Activated CD4-positive, alpha-beta T cell treated with anti-CD3 and anti-CD28 coated beads, Interleukin-2, amount 10 ng/mL, durations not matched to agents 7 days and 5 days (primary cell): ENCODE measurements at places on chromosomes 13 and 19.

GRCh38 chr19:3463714-3464586, 16.4 kb downstream of the SMIM24 start:
- DNase-seq = no peak

DNA sequence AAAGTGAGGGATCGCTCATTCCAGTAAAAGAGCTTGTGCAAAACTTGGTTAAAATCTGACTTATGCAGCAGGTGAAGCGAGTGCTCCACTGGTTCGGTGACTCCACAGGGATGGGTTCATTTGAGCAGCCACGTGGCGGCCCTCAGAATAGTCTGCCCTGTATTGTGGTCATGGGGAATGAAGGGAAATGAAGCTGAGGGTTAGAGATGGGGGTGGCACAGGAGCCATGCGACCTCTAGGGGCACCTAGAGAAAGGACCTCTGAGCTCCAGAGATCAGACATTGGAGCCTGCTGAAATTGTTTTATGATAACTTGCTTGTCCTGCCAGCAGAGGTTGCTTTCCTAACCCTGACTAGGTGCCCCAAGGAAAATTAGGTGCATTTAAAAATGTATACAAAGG, 26.6 kb downstream of the CBY2 start:
- DNase-seq = no peak

- no peak for DNase-seq
These were observed 43.6 kb downstream of the RUBCNL start for GRCh38 chr13:46343279-46343994.

DNA sequence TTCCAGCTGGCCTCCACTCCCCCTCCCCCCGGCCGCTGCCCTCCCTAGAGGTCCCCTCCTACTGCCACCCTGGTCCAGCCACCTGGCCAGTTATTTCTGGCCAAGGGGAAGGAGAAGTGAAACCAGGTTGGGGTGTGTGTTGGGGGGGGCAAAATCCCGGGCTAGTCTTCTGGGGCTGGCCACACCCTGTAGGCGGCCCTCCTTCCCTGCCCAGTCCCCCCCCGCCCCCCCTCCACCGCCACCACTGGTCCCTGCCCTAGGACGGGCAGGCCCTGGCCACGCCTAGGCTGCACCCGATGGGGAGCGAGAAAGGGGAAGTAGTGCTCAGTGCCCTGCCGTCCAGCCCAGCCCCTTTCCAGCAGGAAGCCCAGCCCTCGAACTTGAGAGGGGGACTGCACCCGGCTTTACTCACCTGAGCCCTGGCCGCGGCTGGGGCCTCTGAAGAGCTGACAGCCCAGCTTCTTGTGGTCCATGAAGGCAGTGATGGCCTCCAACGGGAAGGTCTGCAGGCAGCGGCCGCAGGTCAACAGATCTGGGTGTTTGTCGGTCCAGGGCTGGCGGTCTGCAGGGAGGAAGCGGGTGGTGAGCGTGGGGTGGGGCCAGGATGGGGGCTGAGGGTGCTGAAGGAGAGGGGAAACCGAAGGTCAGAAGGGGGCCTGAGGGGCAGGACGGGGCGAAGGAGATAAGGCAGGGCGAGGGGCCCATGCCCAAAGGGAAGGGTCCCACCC, 813 bp downstream of the ZNF296 start:
- peak; percentile 57 for DNase-seq

DNA sequence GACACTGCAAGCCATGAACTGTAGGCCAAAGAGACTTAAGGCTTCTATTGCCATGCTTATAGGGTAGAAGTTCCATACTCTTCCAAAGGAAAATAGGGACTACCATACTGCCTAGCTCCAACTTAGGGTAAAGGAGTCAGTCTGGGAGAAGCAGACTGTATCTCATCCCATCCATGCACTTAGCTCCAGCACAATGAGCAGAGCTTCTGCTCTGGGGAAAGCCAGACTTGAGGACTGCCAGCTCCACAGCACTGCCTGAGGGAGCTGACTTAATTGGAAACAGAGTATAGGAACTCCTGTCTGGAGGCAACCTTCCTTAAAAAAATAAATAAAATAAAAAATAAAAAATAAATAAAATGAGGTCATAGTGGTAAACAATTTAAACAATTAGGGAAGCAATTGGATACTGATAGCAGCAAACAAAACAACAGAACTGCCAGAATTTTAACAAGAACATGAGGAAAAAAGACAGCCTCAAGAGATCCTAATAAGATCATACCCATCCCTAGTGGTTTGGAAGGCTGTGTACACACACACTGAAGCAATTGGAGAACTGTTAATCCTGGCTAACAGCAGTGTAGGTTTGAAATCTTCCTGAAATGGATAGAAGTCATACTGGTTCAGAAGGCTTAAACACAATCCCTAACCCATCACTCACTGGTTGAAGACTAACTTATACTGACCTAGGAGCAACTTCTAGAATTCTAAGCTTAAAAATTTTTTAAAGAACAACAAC, 550.1 kb downstream of the TBC1D4 start:
- no peak for DNase-seq

DNA sequence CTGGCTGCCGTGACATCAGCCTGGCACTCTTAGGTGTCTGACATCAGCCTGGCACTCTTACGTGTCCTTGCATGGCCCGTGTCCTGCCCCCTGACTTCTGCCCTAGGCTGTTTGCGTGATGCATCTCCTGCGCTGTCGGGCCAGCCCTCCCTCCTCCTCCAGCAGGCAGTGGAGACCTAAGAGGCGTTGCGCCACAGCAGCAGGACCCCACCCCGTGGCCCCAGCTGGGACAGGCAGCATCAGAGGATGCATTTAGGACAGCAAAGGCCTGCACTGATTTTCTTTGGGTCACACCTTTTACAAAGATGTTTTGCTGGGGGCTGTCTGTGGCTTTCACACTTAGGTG, 65.3 kb downstream of the GPR12 start:
- DNase-seq = no peak

DNA sequence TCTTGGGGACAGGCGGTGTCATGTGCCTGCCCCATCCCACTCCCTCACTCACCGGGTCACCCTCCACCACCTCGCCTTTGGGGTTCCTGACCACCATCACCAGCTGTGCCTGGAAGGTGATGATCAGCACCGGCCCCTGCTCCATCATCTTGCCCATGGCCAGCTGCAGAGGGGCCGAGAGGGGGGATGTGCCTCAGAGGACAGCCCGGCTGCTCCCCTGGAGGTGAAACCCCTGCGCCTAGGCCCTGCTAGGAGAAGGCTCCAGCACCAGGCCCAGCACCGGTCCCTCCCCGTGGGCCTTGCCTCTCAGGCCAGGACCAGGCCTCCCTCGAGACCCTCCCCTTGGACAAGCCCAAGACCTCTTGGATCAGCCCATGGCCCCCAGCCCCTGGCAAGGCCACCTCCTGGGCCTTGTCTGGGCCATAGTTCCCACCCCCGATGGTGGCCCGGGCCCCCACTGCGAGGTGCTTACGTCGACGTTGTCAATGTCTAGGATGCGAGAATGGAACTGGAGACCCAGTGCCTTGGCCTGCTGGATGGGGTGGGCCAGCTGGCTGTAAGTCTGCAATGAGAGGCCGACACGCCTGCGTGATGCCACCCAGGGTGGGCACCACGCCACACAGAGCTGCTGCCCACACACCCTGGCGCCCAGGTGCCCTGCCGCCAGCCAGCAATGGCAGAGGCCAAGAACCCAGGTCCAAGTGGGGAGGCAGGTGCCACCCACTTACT, 1.8 kb upstream of the CTXN1 start:
- no peak for DNase-seq

GRCh38 chr13:99310382-99311031, 3.3 kb upstream of the GPR183 start:
- no peak for DNase-seq

DNA sequence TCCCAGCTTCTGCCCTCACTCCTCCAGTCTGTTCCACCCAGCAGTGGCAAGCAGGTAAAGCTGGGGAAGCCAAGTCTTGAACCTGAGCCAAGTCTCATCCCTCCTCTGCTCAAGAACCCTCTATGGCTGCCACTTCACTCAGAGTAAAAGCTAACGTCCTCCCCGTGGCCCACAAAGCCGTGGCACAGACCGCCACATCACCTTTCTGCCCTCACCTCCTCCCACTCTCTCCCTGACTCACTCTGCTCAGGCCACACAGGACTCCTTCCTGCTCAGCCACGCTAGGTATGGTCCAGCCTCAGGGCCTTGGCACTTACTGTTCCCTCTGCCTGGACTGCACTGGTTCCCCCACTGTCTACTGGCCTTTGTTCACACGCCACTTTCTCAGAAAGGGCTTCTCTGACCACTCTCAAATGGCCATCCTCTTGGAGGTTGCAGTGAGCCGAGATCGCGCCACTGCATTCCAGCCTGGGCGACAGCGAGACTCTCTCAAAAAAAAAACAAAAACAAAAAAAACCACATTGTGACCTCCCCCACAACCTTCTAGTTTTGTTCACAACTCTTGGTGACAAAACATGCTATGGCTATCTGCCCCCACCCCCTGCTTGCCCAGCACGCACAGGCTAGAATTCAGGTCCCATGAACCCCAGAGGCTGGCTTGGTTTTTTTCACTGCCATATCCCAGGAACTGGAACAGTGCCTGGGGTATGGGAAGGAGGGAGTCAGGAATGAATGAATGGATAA, 15.8 kb downstream of the NDUFB7 start:
- DNase-seq = no peak

GRCh38 chr13:23655321-23655720, 85.1 kb downstream of the TNFRSF19 start:
- no peak for DNase-seq

- DNase-seq = no peak
These were observed 6.4 kb downstream of the CYP4F2 start for GRCh38 chr19:15891434-15891833.

GRCh38 chr19:51103926-51104341, 4.3 kb downstream of the CTU1 start:
- no peak for DNase-seq

GRCh38 chr13:109755997-109756396, 30.4 kb downstream of the IRS2 start:
- no peak for DNase-seq

- peak; percentile 91 for DNase-seq
These were observed 10.8 kb downstream of the FOSB start for GRCh38 chr19:45478454-45479238.

DNA sequence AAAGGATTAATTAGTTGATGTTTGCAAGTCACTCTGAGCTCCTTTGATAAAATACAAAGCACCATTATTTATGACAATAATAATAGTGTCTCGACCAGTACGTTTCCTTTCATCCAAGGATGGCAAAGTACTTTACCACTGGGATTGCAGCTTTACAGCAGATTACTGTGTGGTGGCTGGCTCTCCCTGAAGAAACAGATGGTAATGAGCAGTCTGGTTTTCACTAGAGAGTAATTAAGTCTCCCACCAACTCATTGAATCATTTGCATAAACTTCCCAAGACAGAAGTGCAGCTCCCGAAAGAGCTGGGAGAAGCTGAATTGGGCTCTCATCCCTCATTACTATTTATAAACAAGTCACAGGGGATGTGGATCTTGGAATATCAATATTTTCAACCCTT, 48.7 kb downstream of the KLF5 start:
- no peak for DNase-seq

- DNase-seq = no peak
These were observed 125.7 kb downstream of the CRYL1 start for GRCh38 chr13:20399961-20400360.

- DNase-seq = no peak
These were observed 87.3 kb upstream of the FBXL3 start for GRCh38 chr13:77114271-77114670.

GRCh38 chr13:46150134-46150693, 31.8 kb downstream of the LCP1 start:
- no peak for DNase-seq

DNA sequence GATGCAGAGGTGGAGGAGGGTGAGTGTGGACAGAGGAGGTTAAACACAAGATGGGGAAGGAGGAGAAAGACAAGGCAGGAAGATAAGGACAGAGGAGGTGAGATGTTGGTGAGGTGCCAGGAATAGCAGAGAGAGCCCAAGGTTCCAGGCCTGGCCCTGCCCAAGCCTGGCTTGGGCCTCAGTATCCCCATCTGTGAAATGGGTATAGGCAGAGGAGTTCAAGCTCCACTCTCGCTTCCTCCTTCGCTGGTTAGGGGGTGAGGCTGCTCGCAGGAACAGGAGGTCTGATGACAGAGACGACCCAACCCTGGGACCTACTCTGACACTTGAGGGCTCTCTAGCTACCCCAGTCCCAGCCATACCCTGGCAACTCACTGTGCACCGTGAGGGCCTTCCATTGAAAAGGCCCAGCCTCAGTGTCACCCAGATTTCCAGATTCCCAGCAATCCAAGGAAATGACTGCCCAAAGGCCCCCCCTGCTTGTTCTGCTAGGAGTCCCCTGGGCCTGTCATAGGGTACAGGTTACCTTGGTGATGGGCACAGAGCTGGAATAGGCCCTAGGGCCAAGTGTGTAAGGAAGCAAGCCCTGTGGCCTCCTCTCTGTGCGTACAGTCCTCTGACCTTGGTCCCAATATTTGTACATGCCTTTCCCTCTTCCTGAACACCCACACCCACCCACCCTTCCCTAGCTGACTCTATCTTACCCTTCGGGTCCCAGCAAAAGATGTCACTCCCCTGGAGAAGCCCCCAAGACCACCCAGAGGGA, 8.6 kb upstream of the ANGPTL8 start:
- DNase-seq = no peak

GRCh38 chr13:97221466-97221865, 667 bp upstream of the MBNL2 start:
- DNase-seq = no peak
